ENCODE measurements at places on chromosomes 5 and 9.

GRCh38 chr9:132509928-132510874 is 72.2 kb upstream of the BARHL1 start:
- no peak for DNase-seq

DNA sequence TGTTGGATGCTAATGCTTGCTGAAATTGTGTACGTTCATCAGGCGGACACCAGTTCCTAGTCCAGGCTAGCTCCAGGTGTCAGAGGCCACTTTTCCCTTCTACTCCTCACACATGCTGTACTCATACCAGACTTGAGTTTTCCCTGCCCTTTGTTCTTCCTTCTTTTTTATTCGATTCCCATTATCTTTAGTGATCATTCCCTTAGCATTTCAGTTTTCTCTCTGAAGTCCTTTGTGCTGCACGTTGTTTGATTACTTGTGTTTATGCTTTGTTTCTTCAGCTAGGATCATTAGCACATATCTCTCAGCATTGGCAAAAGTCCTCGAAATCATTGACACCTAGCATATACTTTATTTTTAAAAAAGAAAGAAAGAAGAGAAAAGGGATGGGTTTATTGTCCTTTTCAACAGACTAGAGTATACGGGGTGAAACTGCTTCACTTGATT is 409 bp upstream of the COX7C start:
- no peak for DNase-seq

DNA sequence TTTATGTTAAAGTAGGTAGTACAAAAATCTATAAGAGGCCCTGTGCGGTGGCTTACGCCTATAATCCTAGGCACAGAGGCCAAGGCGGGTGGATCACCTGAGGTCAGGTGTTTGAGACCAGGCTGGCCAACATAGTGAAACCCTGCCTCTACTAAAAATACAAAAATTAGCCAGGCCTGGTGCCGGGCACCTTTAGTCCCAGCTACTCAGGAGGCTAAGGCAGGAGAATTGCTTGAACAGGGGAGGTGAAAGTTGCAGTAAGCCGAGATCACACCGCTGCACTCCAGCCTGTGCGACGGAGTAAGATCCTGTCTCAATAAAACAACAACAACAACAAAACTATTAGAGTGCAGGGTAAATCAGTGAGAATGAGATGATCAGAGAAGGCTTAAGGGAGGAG is 634.5 kb downstream of the NR2F1-AS1 start:
- DNase-seq: no peak

GRCh38 chr5:23064710-23065109 is 211.6 kb upstream of the CDH12 start:
- DNase-seq: no peak

DNA sequence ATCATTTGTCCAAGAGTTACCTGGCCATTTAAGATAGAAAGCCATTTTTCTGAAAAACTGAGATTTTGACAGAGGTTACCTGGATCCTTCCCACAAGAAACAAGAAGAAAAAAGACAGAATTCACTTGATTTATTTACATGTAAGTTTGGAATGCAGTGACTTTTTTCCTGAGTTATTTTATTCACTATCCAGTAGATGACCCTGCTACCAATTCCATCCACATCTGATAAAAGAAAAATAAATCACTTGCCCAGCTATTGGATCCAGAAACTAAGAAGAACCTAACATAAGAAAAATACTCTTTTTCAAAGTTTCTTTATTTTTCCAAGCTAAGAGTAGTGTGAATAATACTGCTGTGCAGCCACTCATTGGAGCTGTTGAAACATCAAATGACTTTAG is 275.2 kb downstream of the CETN3 start:
- DNase-seq: no peak

GRCh38 chr5:8912106-8912505 is 633.8 kb downstream of the SEMA5A start:
- DNase-seq: no peak

DNA sequence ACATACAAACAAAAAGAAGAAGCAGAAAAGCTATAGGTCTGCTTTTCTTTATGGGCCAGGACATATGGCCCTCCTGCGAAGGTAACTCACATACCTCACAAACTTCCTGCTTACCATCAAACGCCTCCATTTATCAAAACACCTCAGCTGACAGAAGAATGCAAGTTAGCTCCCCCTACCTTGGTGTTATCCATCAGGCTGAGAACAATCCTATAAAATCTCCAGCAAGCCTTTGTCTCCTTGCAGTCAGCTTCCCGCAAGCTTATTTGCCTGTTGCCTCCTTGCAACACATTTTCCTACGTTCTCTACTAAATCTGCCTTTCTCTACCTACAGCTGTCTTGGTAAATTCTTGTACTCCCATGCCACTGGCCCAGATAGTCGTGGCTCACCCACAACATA is 22.7 kb upstream of the PCA3 start:
- DNase-seq: no peak

GRCh38 chr5:91263898-91264297 is 119.2 kb downstream of the ARRDC3 start:
- no peak for DNase-seq

DNA sequence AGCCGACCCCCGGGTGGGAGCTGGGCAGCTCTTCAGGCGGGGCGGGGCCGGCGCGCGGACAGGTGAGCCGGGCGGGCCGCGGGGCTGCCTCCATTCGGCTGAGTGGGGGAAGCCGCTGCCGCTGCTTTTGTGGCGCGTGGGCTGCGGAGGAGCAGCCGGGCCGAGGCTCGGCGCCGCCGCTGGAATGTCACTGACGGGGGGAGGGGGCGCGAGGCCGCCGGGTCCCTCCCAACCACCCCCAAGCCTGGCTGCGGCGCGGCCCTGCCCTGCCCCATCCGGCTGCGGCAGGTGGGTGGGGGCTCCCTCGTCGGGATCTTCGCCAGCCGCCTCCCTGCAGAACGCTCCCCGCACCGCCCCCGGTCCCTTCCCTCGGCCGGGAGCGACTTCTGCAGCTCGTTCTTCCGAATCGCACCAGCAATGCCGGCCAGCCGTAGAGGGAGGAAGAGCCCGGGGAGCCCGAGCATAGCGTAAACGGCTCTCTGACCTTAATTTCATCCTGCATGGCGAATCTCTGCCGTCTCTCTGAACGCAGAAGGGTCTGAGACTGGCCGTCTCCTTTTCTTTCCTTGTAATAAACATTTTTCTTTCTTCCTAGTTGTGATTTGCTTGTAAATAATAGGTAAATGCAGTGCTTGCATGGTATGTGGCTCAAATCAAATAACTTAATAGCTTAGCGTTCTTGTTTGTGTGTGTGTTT is 505 bp downstream of the SPTAN1 start:
- DNase-seq: no peak

DNA sequence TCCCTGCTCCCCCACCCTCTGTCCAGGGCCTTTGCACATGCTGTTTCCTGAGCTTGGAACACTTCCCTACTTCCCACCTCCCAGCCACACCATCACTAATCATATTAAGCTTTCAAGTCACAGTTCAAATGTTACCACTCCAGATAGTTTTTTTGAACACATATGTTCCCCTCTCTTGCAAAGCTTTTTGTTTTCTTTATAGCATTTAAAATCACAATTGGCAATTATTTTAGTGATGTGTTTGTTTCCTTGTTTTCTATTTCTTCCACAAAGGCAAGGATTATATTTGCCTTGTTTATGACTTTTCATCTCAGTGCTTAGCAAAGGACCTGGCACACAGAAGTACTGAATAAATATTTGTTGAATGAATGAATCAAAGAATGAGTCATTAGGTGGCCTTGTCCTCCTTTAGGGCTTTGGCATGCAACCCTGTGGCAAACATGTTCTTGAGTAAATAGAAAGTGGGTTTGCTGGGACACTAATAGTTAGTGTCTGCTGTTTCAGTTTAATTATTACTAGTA is 386.8 kb downstream of the FGF10 start:
- no peak for DNase-seq

DNA sequence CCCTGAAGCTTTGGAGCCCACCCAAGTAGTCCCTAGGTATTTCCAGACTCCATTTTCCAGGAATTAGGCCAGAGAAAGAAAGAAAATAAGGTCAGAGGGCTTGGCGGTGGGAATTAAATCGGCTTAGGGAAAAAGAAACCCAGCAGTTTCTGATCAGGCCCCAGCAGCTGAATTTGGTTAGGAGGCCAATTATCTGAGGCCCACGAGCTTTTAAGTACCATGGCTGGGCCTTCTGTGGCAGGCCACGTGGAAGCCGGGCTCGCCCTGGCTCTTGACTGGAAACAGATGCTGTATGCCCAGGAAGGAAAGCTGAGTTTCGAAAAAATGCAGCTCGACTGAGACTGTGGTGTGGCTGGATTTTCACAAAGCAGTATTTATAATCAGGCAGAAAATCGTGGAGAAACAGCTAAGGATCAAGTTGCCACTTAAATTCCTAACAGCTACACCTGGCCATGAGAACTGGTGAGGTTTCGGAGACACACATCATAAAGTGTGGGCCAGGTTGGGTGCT is 75.1 kb upstream of the PANK3 start:
- no peak for DNase-seq

GRCh38 chr9:31683116-31683515 is 701.3 kb upstream of the ACO1 start:
- DNase-seq: no peak

DNA sequence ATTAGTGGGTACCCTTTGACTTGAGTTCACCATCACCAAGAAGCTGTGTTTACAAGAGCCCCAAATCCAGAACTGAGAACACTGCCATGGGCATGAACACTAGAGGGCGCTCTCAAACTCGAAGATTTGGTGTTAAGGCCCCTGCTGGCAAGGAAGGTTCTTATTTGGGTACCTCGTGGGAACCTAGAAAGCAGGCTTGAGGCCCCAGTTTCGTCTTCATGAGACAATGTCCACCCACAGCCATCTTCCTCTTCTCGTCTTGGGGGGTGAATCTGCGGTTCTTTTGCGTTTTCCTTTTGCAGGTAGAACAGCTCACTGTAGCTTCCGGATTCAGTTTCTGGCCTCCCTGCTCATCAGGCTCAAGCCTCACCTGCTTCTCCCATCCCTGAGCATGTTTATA is 184.0 kb downstream of the SEMA5A start:
- DNase-seq: peak; percentile 83

DNA sequence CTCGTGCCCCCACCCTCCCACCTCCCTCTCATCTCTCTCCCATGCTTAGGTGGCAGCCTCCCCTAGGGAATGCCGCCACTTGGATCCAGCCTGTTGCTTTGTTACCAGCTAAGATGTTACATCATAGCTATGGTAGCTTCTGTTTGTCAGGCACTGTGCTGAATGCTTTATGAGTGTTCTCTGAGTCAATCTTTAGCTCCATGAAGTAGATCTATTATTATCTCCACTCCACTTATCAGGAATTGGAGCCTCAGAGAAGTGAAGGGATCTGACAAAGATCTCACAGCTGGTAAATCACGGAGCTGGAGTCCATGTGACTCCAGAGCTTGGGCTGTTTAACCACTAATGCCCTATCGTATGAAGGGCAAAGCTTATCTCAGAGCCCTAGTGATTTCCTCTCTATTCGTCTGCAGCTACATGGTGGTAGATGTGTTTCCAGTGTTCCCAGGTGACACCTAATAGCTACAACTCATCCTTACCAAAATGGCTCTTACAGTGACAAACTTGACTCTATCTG is 54.1 kb downstream of the GARNL3 start:
- DNase-seq: no peak

- no peak for DNase-seq
Measured at GRCh38 chr9:32401488-32401887, 17.0 kb downstream of the ACO1 start.

DNA sequence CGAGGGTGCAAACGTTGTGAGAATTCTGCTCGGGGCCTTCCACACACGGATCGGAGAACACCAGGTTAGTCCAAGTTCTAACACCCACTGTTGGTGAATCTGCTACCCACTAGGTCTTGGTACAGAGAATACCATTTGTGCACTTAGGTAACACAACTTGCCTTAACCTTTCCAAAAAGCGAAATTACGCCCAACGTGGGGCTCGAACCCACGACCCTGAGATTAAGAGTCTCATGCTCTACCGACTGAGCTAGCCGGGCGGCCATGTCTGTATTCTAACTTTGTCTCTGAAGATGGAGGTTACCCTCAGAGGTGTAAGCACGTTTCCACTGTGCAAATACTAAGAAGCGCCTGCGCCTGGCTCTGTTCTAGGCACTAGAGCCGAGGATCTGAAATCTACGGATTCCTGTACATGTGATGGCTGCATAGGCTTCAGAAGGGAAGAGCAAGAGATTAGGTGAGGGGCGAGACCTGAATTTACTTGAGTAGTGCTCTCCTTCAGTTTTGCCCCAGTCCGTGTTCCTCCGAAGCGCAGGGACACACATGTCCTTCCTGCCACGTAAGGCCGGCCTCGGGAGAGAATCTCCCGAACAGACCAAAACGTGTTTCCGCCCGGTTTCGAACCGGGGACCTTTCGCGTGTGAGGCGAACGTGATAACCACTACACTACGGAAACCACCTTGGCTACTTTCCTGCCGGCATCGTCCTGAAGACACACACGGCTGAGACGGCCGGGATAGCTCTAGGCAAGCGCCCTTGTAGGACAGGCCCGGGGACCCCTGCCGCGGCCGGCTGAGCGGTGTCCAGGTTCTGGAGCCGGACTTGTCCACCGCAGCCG is 1.1 kb upstream of the TRIM41 start:
- no peak for DNase-seq

DNA sequence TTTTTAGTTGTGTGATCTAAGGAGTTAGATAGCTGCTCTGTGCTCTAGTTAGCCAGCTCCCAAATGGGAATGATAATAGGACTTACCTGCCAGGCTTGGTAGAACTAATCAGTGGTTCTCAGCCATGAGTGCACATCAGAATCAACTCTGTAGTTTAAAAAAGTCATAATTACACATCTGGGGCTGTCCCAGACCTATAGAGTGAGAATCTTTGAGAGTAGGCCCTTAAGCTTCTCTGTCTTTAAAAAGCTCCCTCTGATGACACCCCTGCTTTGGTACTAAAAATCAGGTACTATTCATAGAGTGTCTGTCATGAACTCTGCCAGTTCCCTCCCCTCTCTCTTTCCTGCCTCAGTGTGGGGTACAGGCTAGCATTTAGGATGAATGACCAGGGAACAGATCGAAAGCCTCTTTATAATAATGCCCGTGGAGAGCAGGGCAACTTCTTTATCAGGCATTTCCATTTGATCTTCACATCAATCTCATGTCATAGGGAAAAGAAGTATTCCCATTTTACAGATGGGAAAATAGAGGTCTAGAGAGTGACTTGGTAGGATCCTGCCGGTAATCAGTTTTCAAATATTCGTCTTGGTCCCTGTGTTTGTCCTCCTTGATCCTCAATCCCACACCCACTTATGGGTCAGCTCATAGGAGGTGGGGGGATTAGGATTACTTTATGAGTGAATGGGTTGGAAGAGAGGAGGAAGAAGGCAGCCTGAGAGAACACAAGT is 15.3 kb downstream of the PPARGC1B start:
- DNase-seq: no peak

DNA sequence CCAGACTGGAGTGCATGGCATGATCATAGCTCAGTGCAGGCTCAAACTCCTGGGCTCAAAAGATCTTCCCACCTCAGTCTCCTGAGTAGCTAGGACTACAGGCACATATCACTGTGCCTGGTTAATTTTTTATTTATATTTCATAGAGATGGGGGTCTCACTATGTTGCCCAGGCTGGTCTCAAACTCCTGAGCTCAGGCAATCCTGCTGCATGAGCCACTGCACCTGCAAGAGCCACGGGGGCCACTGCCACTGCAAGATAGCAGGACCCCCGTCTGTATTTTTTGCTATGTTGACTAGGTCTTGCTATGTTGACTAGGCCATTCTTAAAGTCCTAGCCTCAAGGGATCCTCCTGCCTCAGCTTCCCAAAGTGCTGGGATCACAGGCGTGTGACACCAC is 6.5 kb downstream of the CYSTM1 start:
- DNase-seq: no peak

- no peak for DNase-seq
Measured at GRCh38 chr9:119400606-119401005, 31.4 kb upstream of the BRINP1 start.

Measured in iPS DF 6.9 (cell line).